HuH-7.5 (cell line): ENCODE measurements at places on chromosomes 4 and X.

- DNase-seq: no peak
These were observed 22.4 kb downstream of the NUP54 start for GRCh38 chr4:76125816-76126215.

DNA sequence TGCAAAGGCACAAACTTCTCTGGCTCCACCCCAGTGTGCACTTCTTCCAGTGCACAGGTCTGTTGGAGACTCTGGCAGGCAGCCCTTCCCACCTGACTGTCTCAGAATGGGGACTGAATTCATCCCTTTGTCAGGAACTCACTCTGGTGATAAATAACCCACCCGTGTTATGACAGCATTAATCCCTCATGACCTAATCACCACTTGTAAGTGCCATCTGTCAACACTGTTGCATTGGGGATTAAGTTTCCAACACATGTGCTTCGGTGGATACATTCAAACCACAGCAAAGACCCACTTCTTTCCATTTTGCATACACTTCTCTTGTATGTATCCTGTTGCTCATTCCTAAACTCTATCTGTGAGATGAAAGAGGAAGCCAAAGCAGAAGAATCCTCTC, 1002.9 kb upstream of the IGFBP7 start:
- DNase-seq: no peak

- no peak for DNase-seq
These were observed 46.8 kb downstream of the TMEM165 start for GRCh38 chr4:55442541-55442940.

- no peak for DNase-seq
These were observed 38.4 kb downstream of the SAGE1 start for GRCh38 chrX:135931644-135932487.

- no peak for DNase-seq
These were observed 9.8 kb upstream of the BCOR start for GRCh38 chrX:40107291-40108161.

GRCh38 chr4:114386637-114387233, 211.9 kb upstream of the UGT8 start:
- no peak for DNase-seq

DNA sequence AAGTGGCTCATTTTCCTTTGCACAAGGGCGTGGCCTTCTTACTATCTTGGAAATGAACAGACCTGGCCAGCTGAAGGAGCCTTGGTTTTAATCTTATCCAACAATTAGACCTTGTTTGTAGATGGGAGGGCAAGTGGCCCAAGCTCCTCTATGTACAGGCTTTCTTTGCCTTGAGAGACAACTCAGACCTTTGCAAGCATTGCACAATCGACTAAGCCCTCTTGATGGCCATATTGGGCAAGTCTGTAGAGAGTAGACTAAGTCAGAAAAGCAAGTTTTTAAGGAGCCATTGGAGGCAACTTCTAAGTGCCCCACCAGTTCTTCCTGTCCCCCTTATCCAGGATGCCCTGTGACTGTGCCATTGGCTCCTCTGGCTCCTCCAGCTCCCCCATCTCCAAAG, 7.0 kb upstream of the NAF1 start:
- no peak for DNase-seq

GRCh38 chrX:141467442-141467841, 117.1 kb downstream of the SPANXA1 start:
- DNase-seq: no peak

DNA sequence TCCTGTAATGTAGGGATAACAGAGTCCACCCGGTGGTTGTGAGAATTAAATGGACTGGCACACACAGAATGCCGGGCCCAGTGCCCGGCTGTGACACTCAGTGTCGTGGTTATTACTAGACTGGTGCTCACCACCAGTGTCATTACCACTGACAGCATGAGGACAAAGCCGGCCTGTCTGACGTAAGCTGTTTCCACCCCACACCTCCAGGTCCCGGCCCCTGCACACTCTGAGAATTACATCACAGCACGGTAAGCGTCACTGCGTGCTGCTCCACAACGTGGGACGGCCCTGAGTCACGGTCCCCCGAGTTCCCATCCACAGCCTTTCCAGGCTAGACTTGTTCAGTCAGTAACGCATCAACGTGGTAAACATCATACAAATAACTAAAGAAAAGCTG, 22.9 kb downstream of the FAT1 start:
- no peak for DNase-seq

DNA sequence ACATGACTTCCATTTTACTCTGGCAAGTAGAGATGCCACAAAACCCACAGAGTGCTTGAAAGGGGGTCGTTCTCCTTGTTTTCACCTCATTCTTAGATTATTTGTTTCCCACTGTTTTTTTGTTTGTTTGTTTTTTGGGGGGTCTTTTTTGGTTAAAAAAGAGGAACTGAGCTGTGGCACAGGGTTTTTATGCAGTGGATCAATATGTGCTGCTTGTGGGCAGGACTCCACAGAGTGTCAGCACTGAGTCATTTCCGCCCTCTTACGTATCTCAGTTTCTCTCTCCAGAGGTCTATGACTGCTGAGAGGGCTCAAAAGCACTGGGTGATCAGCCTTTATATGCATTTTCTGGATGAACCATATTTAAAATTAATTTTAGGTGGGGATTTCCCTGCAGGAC, 268.1 kb upstream of the GRID2 start:
- no peak for DNase-seq

- DNase-seq: no peak
These were observed 903.4 kb downstream of the TECRL start for GRCh38 chr4:63505714-63506460.

- no peak for DNase-seq
These were observed 180.3 kb upstream of the KLHL4 start for GRCh38 chrX:87337267-87337666.

- no peak for DNase-seq
These were observed 75.8 kb upstream of the TNIP3 start for GRCh38 chr4:121239951-121240350.

- no peak for DNase-seq
These were observed 76.8 kb upstream of the GC start for GRCh38 chr4:71860643-71861042.

- no peak for DNase-seq
These were observed 387.7 kb upstream of the TEX13C start for GRCh38 chrX:124931958-124932357.

DNA sequence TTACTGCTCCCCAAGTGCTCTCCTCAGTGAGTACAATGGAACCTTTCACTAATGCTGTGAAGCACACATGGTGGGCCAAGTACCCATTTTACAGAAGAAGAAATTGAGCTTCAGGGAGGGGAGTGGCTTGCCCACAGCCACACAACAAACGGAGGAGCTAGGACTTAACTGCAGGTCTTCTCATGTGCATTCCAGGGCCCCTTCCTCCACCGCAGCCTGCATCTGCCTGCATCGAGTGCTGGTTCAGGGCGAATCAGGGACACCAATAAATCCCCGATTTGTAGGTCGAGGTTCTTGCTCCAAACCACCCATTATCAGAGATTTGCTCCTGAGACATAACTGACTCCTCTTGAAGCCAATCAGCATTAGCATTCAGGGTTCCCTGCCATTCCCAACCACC, 100.9 kb downstream of the MAMLD1 start:
- DNase-seq: no peak

- DNase-seq: peak; percentile 19
These were observed 4.2 kb downstream of the MID1 start for GRCh38 chrX:10615931-10616774.

GRCh38 chrX:9678215-9678965, 87.3 kb downstream of the GPR143 start:
- DNase-seq: no peak

- no peak for DNase-seq
These were observed 2.8 kb upstream of the RUFY3 start for GRCh38 chr4:70718811-70719604.

GRCh38 chrX:46029777-46030176, 515.4 kb downstream of the ZNF674 start:
- no peak for DNase-seq

GRCh38 chr4:38566806-38567398, 97.1 kb upstream of the KLF3 start:
- DNase-seq: no peak

GRCh38 chr4:152436384-152436783, 99.5 kb downstream of the FBXW7 start:
- no peak for DNase-seq

- no peak for DNase-seq
These were observed 646 bp upstream of the FAM3A start for GRCh38 chrX:154516656-154517100.

GRCh38 chr4:156638334-156638733, 333.3 kb downstream of the PDGFC start:
- DNase-seq: no peak

DNA sequence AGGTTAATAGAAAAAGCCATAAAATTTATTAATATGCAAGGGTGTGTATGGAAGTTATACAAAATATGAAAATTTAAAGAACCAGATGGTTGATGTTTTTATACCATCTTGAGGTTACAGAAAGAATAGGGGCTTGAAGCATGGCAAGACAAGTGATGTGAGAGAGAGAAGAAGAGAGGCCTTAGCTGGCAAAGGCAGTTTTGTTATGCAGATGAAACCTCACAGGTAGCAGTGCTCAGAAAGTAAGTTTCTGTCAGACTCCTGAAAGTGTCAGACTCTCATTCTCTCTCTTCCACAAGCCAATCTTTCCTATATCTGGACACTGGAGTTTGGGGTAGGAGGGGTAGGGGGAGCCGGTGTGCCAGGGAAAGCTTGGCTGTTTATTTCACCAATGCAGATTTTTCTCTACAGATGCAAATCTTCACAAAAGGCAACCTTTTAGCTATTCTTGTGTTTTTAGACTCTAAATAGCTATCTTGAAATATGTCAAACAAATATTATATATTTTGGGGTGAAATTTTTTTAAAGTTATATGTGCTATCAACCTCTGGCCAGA, 124.5 kb downstream of the CFAP299 start:
- no peak for DNase-seq

DNA sequence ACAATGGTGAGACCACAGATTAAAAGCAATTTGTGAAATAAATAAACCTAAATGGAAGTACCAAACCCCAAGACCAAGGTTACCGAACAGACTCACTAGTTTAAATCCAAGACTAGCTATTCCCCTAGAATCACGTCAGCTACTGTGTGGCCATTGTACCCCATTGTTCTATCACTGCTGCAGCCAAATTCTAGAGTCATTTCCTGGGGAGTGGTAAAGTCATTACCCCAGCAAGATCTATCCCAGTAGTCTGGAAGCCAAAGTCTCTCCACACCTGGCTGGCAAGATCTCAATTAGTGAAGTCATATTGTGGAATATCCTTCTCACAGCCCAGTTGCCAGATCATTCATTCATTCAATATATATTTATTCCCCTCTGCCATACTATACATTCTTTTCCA, 67.5 kb downstream of the PHOX2B start:
- DNase-seq: no peak

- no peak for DNase-seq
These were observed 64.6 kb downstream of the CLDN34 start for GRCh38 chrX:10031746-10032145.

DNA sequence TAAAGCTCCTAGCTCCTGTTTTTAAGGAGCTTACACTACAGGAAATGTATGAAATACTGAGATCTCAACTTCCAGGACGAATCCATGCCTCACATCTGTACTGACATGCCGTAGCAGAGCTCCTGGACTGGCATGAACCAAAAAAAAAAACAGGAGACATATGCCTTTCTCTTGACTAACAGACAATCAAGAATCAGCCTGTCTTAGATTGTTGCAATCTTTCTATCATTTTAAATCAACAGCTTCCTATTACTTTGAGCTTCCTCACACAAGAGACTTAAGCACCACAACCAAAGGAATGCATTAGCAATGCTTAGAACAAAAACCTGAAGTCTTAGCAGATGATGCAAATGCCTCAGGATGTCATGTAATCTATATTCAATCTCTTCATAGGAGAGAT, 34.7 kb upstream of the AREG start:
- no peak for DNase-seq

- DNase-seq: no peak
These were observed 100.2 kb downstream of the SCD5 start for GRCh38 chr4:82698412-82698811.
